ENCODE measurements at places on chromosomes 6 and 20. TPM values are rescaled to one million over a fixed set of nuclear protein-coding genes. Genes with fewer than 3 reads are reported as not detected.

DNA sequence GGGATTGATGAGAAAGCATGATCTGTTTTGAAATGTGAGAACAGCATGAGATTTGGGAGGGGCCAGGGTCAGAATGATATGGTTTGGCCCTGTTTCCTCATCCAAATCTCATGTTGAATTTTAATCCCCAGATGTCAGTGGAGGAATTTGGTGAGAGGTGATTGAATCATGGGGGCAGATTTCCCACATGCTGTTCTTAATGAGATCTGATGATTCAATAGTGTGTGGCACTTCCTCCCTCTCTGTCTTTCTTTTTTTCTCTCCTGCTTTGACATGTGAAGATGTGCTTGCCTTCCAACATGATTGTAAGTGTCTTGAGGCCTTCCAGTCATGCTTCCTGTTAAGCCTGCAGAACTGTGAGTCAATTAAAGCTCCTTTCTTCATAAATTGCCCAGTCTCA, 1060.3 kb upstream of the CITED2 start:
- no peak for DNase-seq

DNA sequence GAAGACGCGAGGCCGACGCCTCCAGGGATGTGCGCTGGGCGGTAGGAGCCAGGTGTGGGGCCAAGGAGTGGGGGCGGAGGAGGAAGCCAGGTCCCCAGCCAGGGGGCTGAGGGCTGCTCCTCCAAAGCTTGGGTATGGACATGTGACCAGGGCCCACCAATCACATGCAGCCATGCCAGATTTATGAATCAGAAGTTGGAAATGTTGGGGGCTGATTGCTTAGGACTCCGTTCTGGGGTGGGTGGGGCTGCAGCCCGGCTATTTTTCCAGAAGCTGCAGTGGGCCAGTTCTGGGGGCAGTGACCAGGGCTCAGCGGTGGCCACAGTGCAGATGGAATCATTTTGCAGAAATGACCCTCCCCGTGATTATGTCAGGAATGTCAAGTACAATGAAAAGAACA, 96.0 kb downstream of the CEBPB start:
- no peak for DNase-seq

The NNAT gene
- total RNA-seq = 0.81 TPM

- DNase-seq = no peak
Measured at GRCh38 chr6:70079241-70079640, 212.9 kb downstream of the COL19A1 start.

GRCh38 chr20:13037727-13038126, 29.0 kb downstream of the SPTLC3 start:
- DNase-seq = no peak

DNA sequence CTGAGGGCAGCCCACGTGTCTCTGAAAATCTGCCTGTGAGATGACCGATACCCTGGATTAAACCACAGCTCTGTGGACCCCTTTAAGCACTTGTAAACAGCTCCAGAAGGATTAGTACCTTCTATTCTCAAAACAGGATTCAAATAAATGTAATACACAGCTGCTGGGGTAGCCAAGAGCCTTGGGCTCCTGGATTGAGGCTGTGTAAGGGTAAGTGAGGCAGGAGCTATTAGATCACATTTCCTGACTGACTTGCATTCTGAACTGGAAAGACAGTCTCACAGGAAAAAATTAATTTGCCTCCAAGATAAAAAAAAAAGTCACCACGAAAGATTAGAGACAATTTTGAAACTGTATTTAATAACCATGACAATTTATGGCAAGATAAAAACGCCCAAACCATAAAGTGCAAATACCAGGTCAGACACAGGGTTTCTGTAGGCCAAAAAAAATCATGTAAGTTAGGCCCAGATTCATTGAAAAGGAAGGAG, 78.0 kb downstream of the TRMT11 start:
- DNase-seq = no peak

DNA sequence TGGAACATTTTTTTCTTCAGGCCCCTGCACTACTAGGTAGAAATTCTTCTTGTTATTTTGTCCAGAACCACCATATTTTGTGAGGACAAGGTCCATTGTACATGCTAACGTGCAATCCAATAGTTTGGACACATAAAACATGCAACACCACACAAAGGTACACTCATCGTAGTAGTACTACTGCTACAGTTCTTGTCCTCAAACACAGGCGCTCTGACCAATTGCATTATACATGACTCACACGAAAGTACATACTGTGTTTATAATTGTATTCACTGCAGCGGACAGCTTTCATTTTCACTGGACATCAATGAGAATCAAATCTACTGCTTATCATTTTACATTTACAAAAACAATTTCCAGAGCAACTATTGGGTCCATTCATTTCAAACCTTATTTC, 15.3 kb upstream of the SMLR1 start:
- DNase-seq = no peak

The TRIM15 gene
- total RNA-seq = not detected

GRCh38 chr20:46559001-46559400, 8.5 kb upstream of the OCSTAMP start:
- no peak for DNase-seq

- DNase-seq = no peak
Measured at GRCh38 chr6:17149571-17149970, 47.7 kb downstream of the STMND1 start.

The SMLR1 gene
- not detected for total RNA-seq

GRCh38 chr6:90319979-90320685, 23.5 kb upstream of the BACH2 start:
- DNase-seq = no peak

GRCh38 chr6:167506443-167507301, 181.8 kb downstream of the TTLL2 start:
- no peak for DNase-seq

The TMC2 gene
- total RNA-seq = not detected

- no peak for DNase-seq
Measured at GRCh38 chr6:56220078-56220477, 27.3 kb downstream of the COL21A1 start.

DNA sequence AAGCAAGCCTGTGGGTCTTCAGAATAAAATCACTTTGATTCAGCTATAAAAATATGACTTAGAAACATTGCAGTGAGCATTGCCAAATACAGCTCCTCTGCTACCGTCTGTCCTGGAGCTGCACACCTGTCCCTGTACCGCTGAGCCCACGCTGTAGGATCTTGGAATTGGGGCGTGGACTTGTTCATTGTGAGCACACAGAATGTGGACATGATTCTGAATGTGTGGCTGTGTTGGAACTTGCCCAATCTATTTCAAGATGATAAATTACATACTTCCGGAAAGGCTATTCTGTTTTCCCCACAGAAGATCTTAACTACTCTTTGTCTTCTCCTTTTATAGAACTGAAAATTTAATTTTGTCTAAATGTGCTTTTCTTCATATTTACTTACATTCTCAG, 107.3 kb downstream of the UST start:
- DNase-seq = no peak

- no peak for DNase-seq
Measured at GRCh38 chr6:104718672-104719071, 141.0 kb downstream of the HACE1 start.

DNA sequence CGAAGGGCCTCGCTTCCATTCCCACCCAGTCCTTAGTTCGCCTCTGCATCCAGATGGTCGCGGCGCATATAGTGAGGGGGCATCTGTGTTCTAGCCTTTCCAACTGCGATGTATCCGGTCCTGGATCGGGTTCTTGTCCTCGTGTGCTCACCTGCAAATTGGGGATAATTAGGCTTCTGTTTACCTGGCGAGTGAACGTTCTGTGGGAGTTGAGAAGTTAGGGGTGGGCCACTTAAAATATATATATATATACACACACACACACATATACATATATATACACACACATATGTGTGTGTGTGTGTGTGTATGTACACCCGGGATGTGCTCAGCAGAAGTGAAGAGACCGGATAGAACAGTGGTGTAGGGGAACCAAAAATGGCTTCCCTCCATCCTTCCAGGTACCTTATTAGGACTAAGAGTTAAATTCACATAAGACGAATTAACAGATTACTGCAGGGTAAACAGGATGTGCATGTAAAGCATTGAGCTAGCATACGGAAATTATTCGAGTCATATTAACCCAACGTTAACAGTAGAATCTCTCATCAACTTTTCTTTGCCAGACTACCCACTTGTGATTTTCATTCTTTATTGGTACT, 537 bp downstream of the CSTF1 start:
- no peak for DNase-seq

The MRPS26 gene
- total RNA-seq = 40.6 TPM

The TMEM170B gene
- total RNA-seq = 4.6 TPM

- no peak for DNase-seq
Measured at GRCh38 chr20:47775841-47776240, 9.4 kb downstream of the SULF2 start.

DNA sequence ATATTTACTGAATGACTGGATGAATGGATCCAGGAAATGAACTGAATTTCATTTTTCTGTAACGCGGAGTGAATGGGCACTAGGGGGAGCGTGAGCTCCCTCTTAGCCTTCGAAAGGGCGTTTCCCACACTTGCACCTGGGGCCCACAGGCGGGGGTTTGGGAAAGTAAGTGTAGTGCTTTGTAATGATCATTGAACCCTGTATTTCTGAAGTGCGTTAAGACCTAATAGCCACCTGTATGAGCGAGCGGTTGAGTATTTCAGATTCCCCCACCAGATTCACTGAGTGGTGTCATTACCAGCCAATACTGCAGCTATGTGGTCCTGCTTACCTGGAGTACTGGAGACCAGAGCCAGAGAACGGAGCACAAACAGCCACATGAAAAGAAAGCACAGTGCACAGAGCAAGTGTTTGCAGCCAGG, 10.5 kb downstream of the SYTL3 start:
- no peak for DNase-seq

GRCh38 chr6:97925504-97925903, 642.5 kb upstream of the MMS22L start:
- DNase-seq = no peak

GRCh38 chr6:47525330-47526057, 47.9 kb downstream of the CD2AP start:
- no peak for DNase-seq

- DNase-seq = no peak
Measured at GRCh38 chr6:18488526-18489270, 101.5 kb downstream of the RNF144B start.

The LGSN gene
- not detected for total RNA-seq

- no peak for DNase-seq
Measured at GRCh38 chr6:150721418-150722266, 122.0 kb downstream of the PLEKHG1 start.

DNA sequence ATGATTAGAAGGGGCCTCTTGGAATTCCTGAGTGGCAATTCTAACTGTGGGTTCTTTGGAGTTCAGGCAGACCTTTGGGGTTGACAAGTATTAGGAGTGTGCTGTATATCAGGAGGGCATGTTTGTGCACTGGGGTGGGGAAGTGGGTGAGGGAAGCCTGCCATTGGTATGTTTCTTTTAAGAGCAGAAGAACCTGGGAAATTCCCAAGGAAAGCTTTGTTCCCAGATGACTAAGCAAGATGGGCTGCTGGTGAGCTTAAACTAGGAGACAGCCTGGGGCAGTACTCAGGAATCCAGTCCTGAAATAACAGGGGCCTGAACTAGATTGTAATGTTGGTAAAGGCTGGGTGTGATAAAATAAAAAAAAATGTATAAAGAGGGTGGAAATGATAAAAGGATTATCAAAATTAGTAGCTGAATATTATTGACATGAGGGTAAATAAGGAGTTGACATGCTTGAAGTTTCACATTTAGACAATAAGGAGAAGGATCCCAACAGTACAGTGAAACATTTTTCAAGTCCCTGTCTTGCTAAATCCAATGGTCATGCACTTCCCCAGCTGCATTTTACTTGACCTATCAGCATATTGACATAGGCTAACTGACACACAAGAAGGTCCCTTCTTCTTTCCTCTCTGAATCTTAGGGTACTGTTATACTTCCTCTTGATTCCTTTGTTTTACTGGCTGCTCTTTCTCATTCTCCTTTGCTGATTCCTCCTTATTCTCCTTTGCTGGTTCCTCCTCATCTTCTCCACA, 18.4 kb upstream of the IFNGR1 start:
- DNase-seq = no peak

The FHL5 gene
- 47.3 TPM for total RNA-seq

GRCh38 chr6:140046016-140046632, 671.7 kb upstream of the CITED2 start:
- no peak for DNase-seq

The PTCHD4 gene
- total RNA-seq = 4.9 TPM

The OPN5 gene
- total RNA-seq = not detected

The LRFN2 gene
- total RNA-seq = not detected

DNA sequence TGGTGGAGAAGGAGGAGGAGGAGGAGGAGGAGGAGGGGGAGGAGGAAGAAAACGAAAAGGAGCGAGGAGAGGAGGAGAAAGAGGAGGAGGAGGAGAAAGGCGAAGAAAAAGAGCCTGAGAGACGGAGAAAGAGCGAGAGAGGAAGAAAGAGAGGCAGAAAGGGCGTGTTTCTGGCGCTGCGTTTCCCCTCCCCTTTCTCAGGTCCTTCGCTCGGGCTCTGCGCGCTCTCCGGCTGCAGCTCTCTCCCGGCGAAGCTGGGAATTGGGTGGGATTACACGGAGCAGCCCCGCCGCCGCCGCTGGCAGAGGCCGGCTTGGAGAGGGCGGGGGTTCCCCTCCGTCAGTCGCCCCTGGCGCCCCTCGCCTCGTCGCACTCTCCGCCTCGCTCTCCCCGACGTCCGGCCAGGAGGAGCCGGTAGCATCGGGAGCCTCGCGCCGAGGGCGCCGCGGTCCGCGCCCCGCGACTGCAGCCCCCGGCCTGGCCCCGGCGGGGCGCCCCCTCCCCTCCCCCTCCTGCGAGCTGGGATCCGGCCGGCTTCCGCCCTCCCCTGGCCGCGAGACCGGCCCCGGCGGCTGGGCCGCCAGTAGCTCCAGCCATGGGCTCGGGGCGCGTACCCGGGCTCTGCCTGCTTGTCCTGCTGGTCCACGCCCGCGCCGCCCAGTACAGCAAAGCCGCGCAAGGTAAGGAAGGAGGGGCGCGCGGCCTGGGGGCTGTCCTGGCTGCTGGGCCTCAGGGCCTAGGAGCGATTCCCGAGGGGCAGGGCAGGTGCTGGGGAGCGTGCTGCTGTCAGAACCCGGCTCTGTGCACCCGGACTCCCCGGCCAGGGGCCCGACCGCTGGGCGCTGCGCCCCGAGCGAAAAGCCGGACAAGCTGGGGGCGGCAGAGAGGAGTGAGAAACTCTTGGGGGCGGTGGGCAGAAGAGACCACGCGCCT, at the start of gene SCUBE3:
Gene SCUBE3 (plus strand): TSS at position 133 of the 933 bp plus-strand sequence. CDS start 463 bp downstream, at position 596.
- no peak for DNase-seq

DNA sequence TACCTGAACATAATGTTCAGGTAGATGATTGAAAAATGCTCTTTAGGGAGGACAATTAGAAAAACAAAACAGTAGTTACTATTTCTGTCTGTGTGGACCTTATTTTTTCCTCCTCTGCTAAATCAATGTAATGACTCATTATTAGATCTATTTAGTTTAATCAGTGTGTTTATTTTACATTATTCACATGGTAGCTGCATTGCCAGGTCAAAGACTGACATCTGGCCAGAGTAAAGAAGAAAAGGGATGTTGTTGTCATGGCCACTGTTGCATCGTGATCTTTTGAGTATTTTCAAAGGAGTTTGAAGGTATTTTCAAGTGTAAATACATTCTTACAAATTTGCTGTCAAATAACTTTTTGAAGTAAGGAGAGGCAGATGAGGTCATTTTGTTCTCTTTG, 5.9 kb downstream of the CMTR1 start:
- no peak for DNase-seq

GRCh38 chr6:158149641-158150040, 18.4 kb downstream of the SERAC1 start:
- no peak for DNase-seq

The ROS1 gene
- not detected for total RNA-seq

The MAPK13 gene
- total RNA-seq = 5.5 TPM

- DNase-seq = no peak
Measured at GRCh38 chr6:34065466-34066217, 80.2 kb downstream of the GRM4 start.

The C6orf118 gene
- not detected for total RNA-seq

The OXT gene
- total RNA-seq = not detected

The SYCP2 gene
- total RNA-seq = 0.95 TPM

The ULBP3 gene
- 3.0 TPM for total RNA-seq

The PPT2 gene
- 42.0 TPM for total RNA-seq

The SRMS gene
- not detected for total RNA-seq

Measured in thoracic aorta (tissue), 2 donors.